RPMI7951 (cell line): ENCODE measurements at places on chromosomes 3 and 15. TPM values are rescaled to one million over a fixed set of nuclear protein-coding genes. Genes with fewer than 3 reads are reported as not detected.

DNA sequence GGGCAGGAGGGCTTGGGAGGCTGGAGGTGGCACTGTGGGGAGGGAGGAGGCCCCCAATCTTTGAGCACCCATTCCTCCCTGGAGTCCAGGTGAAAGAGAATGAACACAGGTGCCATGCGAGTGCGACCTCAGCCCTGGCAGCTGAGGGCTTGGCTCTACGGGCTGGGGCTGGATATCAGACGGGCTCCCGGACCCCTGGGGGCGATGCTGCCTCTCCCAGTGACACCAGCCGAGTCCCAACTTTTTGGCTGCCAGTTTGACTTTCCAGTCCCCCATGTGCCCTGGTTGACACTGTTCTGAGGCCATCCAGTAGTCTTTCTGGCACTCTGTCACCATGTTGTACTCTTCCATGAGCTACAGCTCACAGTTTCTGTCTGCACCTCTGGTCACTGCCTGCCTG lies 1.2 kb downstream of the VILL start:
- no peak for DNase-seq

- peak; percentile 49 for DNase-seq
Observed at GRCh38 chr15:74326746-74327145, 40.7 kb downstream of the CYP11A1 start.

- peak; percentile 41 for DNase-seq
Observed at GRCh38 chr3:37892927-37893600, 31.4 kb downstream of the CTDSPL start.

DNA sequence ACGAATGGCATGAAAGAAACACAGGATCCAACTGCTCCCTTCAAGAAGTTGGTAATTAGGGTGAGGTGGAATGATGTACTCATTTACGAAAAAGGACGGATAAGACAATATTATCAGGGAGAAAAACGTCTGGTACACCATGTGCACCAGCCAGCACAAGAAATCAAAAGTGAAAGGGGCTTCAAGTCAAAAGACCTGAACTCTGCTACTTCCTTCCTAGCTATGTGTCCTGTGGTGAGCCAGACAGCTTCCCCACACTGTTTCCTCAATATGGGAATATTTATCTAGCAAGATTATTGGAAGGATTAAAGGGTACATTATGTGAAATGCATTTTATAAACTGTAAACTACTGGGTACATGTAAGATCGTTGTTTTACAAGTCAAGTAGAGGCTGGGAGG lies 33.9 kb downstream of the RAB27A start:
- DNase-seq, result no peak

The NMNAT3 gene
- total RNA-seq, result 0.29 and 1.9 TPM in 2 replicates

GRCh38 chr3:132843851-132844553 lies 121.8 kb upstream of the NPHP3 start:
- no peak for DNase-seq

DNA sequence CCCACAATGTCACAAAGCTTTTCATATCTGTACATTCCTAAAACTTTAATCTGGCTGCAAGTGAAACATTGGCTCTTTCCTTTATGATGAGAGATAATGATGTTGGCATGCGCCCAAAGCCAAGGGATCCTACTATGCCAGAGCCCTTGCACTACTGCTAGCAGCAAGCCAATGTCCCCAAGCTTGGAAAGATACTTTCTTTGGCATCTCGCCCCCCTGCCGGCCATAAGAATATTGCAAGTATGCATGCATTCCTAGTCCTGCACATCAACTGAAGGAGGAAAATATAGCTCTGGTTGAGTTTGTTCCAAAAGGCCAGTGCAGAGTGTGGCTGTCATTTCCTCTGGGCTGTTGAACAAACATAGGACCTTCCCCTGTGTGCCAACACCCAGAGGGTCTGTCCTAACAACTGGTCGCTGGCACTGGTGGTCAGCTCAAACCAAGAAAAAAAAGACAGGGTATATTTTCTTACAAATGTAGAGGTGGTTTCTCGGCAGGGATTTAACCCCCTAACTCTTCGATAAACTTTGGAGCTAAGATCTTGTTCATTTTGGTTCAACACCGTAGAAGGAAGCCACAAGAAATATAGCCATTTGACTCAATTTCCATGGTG lies 120.9 kb upstream of the ZBED2 start:
- peak; percentile 74 for DNase-seq

The ATRIP gene
- 10.7 and 14.3 TPM in 2 replicates for total RNA-seq

The CSTA gene
- 0.72 and 0.78 TPM in 2 replicates for total RNA-seq

The ZMYND10 gene
- 2.9 and 5.2 TPM in 2 replicates for total RNA-seq

DNA sequence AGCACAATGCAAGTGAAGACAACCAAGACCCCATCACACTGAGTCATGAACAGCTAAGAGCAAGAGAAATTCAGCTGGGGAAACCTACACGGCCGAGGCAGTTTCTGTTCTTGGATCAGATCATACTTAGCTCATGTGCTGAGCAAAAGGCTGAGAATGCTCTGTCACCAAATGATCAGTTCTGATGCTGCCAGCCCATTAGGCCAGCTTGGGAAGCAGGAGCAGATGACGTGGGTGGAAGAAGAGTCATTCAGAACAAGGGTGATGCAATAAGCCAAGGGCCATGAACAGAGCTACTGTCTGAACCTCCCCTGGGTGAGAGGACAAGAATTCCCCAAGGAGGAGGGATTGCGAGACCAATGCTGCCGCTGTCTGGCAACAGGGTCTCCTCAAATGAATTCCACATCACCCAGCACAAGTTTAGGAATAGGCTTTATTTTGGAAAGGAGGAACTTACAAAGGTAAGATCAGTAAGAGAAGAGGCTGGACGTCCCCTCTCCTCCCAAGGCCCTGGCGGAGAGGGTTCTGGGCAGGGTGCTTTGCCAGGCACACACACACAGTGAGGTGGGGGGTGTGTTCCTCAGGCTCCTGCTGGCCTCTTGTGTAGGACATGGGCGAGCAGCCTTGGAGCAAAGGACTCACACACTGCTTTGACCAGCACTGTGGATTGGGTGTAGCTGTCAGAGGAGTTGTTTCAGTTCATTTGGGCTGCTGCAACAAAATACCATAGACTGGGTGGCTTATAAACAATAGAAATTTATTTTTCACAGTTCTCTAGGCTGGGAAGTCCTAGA lies 65.6 kb upstream of the CTXND1 start:
- DNase-seq, result peak; percentile 84

DNA sequence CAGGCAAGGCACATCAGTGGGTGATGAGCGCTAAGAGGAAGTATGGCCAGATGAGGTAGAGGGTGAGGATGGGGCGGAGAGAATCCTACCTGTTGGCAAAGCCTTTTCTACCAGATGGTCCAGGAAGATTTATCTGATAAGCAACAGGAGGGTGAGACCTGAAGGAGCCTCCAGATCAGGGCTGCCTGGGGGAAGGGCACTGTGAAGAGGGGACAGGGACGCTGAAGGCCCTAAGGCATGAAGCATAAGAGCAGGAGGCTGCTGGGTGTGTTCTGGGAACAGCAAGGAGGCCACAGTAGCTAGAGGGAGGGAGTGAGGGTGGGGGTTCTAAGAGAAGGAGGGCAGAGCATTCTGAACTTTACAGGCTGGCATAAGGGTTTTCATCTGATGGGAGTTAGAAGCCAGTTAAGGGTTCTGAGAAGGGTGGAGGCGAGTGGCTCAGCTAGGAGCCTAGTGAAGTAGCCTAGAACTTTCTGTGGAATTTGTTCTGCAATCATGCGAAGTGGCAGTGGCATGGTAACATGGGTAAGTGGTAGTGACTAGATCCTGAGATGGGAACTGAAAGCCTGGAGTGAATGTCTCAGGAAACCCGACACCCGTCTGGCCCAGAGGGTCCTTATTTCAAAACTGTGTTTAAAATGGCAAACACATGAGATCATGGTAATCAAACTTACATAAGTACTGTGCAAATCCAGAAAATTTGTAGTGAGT lies 29.9 kb downstream of the CGNL1 start:
- DNase-seq, result no peak
